Hematopoietic multipotent progenitor cell treated with erythropoietin and hydrocortisone succinate and interleukin-3 and kit ligand, for 15 days (in vitro differentiated cells): ENCODE measurements at places on chromosomes 6 and 20.

DNA sequence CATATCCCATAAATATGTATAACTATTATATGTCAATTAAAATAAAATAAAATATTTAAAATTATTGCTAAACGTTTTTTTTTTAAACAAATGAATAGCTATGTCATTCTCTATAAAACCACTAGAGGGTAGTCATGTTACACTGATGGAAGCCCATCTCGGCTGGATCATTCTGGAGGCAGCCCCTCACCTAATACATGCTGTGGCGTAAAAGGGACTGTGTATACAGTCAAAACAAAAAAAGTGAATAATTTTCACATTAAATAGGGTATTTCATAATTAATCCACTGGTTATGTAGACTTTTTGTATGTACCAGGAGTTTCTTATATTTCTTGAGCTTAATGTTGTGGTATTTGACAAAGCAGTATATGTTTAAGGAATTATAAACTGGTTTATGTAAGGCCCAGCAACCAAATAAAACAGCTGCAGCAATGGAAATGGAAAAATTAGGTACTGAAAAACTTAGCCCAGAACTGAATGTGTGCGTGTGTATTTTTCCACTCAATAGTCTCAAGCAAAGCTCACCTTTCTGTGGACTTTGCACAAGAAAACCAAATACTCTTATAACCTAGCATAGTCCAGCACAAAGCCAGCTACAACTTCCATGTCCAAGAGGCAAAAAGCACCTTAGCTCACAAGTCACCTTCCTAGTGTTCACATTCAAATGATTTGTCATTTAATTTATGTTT lies 81.7 kb downstream of the COL9A1 start:
- DNase-seq, result peak; percentile 30

DNA sequence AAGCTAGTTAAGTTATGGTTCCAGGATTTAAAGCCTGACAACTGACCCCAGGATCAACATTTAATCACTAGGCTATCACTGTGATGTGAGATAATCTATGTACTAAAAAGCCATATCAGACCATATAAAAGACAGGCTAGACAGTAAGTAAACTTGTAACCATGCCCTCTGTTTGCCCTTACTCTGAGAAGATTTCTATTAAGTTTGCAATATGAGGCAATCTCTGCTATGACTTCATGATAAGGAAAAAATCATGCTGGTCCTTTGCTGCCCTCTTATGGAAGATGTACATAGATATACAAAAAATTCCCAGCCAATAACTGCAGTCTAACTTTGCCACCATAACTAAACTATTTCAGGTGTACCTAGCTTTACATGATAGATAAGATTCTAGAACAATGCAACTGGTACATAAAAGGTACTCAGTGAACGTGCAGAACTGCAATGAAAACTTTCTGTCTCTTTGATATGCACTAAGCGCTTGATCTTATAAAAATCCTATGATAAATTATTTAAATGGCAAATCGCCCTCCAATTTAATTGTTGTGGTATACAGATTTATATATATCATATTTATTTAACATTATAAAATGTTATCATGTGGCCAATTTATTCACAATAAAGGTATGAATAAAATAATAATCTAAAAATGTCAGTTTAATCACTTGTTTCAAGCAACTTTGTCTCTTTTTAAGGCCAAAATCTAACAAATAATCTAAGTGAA lies 70.5 kb downstream of the FAM217A start:
- peak; percentile 67 for DNase-seq

DNA sequence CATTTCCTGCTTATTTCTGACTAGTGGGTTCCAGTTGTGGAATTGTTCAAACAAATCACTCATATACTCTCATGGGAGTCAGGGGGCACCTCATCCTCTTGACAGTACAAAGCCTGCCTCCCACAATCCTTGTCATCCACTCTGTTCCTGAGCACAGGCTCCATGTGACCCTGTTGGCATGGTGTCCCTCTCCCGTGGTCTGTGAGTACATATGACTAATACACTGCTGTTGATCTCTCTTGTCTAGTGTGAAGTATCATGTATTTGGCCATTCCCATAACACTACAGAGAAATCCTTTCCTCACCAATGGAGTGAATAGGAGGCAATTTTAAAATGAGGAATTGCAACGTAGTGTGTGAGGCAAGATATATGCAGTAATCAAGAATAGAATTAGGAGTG lies 185.3 kb downstream of the OGFRL1 start:
- no peak for DNase-seq

- DNase-seq, result no peak
Observed at GRCh38 chr6:111096246-111096645, 8.9 kb downstream of the SLC16A10 start.

- no peak for DNase-seq
Observed at GRCh38 chr20:36833275-36834020, 42.5 kb upstream of the TLDC2 start.

- no peak for DNase-seq
Observed at GRCh38 chr6:43123461-43124314, 47.4 kb upstream of the SRF start.

GRCh38 chr6:137823826-137824555 lies 43.1 kb upstream of the TNFAIP3 start:
- DNase-seq, result no peak

- DNase-seq, result no peak
Observed at GRCh38 chr6:33981421-33981820, 164.5 kb downstream of the GRM4 start.

GRCh38 chr20:50303573-50304500 lies 113.2 kb downstream of the CEBPB start:
- peak; percentile 38 for DNase-seq

GRCh38 chr6:95318137-95318536 lies 259.2 kb upstream of the MANEA start:
- no peak for DNase-seq

GRCh38 chr20:25053255-25054031 lies 4.5 kb downstream of the ACSS1 start:
- no peak for DNase-seq

GRCh38 chr6:80872199-80872950 lies 765.9 kb downstream of the BCKDHB start:
- no peak for DNase-seq

- no peak for DNase-seq
Observed at GRCh38 chr20:59560588-59561227, 43.6 kb upstream of the PHACTR3 start.

GRCh38 chr20:35497780-35498189 lies 31.7 kb downstream of the C20orf173 start:
- no peak for DNase-seq

DNA sequence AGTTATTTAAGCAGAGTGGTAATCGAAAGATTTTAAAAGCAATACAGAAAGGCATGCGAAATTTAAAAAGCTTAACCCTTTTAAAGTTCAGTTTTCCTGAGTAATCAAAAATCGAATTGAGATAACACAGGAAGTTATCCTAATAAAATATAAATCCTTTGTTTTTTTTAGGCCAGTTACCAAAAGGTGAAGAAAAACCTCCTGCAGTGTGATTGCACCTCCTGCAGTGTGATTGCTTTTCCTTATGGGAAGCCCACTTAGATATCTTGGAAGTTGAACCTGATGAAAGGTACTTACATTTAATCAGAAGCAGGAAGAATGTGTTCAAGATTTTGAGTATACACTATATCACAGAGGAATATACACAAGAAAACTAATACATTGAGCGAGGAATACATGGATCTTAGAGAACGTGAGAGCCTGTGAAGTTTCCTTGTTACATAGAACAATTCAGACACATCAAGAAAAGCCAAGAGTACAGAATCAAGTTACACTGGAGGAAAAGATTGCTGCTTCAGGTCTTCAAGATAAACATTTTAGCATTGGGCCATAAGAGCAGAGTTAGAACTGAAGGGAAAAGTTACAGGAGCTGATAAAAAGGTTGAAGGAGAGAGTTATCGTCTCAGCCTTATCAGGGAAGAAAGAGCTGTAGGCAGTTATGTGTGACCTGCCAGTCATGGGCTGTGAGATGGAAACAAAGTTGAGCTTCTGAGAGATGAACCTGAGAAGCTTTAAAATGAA lies 7.7 kb upstream of the TMEM181 start:
- DNase-seq, result no peak

- no peak for DNase-seq
Observed at GRCh38 chr6:166855416-166855815, 100.9 kb downstream of the RNASET2 start.

GRCh38 chr20:63536997-63537524 lies at the start of gene PTK6:
Gene PTK6 (minus strand): TSS chr20:63537376. CDS start chr20:63537314, 62 bp downstream.
- peak; percentile 9 for DNase-seq

DNA sequence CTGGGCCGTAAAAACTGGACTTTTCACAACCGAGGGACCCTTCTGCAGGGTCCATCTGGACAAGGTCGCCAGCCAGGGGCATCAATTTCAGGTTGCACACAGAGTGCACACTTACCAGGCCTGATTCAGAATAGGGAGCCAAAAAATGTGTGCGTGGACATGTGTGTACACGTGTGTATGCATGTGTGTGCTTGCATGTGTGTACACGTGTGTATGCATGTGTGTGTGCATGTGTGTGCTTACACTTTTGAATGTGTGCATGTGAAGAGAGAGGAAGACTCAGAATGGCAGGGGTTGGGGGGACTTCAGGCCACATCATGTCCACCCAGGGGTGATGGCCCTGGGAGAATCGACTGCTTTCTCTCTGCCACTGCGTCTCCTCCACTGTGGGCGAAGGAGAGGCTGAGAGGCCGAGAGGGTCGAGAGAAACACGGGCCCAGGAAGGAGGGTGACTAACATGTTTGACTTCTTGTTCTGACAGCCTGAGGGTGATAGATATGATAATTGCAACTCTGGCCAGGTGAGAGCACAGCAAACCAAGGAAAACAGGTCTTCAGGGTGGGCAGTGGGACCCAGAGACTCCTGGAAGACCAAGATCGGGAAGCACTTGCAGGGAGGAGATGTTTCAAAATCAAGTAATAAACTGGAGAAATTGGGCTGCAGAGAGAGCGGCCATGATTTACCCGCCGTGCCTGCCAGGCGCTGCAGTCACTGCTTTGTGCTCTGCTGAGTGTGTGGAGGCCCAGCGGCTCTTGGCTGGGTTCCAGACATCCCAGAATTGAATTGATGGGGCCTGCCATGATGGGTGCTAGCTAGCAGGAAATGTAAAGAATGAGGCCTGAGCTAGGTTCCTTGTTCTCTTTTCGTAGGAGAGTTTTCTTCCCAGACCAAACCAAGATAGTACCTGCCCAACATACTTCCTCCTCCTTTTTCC lies 310.8 kb downstream of the QKI start:
- DNase-seq, result no peak

- no peak for DNase-seq
Observed at GRCh38 chr6:25012657-25013056, 76.9 kb upstream of the RIPOR2 start.

- DNase-seq, result no peak
Observed at GRCh38 chr6:43695215-43695966, 7.8 kb upstream of the MRPS18A start.

GRCh38 chr20:3382836-3383235 lies 24.6 kb downstream of the DNAAF9 start:
- DNase-seq, result no peak

DNA sequence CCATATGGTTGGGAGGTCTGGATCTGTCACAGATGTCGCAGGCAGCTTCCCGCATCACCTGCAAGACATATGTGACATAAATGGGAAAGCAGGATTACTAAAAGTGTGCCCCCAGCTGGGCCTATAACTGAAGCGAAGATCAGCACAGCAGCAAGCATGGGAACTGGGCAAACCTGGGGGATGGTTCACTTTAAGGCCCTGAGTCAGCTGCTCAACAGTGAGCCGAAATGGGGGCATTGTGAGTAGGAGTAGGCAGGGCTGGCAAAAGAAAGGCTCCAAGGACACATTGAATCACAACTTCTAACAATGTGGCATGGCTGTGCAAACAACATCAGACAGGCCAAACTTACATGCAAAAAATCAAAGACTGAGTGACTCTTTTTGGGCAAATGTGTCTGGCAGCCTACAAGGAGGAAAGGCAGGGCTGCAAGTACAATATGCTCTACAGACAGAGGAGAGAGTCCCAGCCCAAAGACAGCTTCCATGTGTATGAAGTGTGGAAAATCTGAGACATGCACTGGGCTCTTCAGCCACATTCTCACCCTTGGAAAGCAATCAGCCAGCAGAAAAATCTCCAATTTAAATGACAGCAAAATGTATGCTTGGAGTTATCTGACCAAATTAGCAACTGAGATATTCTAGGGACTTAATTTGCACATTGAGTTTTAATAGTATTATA lies 531.0 kb upstream of the MMS22L start:
- no peak for DNase-seq

- DNase-seq, result no peak
Observed at GRCh38 chr6:87905101-87905641, 142.5 kb upstream of the SPACA1 start.

DNA sequence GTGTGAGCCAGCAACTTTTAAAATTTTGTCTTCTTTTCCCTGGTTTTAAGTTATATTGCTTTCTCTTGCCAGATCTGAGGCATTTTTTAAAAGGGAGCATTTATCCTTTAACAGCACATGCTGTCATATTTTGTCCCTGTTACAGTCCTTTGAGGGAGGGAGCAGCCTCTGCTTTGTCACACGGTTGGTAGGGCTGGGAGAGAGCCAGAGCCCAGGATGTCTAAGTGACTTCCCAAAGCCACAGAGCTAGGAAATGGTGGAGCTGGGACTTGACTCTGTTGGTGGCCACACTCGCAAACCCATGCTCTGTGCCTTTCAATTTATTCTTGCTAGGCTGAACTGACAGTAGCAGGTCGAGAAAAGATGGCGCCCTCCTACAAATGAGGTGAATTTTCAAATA lies 80.4 kb upstream of the IYD start:
- no peak for DNase-seq

DNA sequence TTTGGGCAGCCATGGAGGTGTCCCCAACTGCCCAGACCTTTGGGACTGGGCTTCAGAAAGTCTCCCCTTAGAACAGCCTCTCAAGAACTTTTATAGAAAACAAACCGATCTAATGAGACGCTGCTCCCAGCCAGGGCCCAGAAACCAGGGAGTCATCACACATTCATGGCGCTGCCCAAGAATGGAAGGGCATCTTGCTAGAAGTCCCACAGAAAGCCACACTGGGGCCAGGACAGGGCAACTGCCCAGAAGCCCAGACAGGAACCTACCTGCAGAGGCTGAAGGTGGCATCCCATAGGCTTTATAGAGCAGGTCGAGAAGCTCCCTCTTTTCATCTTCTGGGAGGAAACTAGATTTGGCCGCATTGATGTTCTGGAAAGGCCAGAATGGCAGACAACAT lies 31.5 kb downstream of the ADA start:
- DNase-seq, result no peak

DNA sequence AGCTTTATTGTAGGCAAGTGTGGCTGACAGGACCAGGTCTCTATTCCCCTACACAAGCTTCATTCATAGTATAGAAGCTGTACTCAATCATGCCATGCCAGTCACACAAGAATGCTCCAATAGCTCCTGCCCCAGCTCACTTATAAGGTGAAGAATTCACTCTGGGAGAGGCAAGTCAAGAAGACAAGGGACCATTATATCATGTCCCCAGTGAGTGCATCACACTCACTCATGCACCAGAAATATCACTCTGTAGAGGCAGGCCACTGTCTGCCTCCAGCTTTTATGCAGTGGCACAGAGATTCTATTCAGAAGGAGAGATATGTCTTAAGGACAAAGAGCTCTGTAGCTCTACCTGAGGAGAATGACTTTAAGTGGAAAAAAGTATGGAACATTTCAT lies 263.2 kb downstream of the GJA1 start:
- no peak for DNase-seq
